ENCODE measurements at places on chromosomes 5 and 9.

DNA sequence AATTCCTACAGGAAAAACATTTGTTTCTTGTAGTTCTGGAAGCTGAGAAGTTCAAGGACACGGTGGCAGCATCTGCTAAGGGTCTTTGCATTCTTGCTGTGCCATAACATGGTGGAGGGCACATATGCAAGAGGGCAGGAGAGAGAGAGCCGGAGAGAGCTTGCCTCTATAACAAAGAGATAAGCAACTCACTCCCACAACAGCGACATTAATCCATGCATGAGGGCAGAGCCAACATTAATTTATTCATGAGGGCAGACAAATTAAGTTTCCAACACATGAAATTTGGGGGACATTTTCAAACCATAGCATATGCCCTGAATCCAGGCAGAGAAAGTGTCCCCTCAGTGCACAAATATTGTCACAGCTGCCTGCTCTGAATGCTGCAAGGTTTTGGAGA, 4.4 kb upstream of the GTF3C5 start:
- DNase-seq = no peak

DNA sequence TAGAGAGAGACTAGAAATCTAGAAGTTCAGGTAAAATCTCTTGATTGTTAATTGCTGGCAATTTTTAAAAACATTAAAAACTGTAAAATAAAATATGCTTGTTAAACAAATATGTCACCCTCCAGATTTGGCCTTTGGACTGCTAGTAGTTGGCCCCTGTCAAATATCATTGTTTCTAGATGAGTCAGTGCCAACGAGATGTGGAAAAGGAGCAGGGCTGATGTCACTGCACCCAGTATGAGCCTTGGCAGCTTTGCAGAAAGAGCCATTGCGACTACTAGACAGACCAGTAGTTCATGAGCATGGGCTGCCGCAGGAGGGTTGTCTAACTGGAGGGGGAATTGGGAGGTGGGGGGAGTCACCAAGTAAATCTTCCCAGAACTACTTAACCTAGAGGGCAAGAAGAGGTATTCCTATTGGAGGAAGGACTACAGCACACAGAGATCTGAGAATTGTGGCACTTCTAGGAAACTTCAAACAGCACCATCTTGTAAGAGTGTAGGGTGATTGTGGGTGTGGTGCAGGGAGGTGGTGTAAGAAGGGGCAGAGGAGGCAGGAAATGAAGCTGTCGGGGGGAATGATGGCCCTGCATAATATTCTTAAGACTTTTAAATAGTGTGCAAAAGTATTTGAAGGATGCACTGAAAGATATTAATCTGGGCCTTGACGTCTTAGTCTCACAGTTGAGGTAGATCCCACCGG, 7.1 kb upstream of the DOCK2 start:
- DNase-seq = no peak

DNA sequence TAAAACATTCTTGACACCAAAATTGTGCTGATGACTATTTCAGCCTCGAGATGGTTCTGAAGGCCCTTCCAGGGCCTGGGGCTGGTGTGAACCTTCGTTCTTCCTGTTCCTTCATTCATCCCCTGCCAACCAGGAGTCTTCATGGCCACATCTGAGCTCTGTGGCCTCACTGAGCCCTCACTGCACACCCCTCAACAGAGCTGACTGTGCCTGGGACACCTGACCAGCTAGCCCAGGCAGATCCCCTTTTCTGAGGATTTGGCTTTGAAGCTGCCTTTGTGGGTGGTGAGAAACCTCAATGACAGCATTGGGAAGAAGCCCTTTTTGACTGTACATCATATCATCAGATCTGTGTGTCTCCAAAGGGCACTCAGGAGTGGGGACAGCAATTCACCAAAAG, 13.8 kb downstream of the AK8 start:
- no peak for DNase-seq

DNA sequence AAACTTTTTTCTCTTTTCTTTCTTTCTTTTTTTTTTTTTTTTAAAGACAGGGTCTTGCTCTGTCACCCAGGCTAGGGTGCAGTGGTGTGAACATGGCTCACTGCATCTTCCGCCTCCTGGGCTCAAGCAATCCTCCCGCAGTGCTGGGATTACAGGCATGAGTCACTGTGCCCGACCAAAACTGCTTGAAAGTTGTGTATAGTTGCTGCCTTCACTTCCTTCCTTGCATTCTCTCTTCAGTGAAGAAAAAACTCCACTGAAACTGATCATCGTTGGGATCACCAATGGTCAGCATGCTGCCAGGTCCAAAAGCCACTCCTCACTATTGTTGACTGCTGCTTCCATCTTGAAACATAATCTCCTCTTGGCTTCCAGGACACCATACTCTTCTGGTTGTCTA, 66.6 kb upstream of the CTNNA1 start:
- no peak for DNase-seq

- no peak for DNase-seq
These were observed 5.5 kb upstream of the CPEB4 start for GRCh38 chr5:173882632-173883031.

DNA sequence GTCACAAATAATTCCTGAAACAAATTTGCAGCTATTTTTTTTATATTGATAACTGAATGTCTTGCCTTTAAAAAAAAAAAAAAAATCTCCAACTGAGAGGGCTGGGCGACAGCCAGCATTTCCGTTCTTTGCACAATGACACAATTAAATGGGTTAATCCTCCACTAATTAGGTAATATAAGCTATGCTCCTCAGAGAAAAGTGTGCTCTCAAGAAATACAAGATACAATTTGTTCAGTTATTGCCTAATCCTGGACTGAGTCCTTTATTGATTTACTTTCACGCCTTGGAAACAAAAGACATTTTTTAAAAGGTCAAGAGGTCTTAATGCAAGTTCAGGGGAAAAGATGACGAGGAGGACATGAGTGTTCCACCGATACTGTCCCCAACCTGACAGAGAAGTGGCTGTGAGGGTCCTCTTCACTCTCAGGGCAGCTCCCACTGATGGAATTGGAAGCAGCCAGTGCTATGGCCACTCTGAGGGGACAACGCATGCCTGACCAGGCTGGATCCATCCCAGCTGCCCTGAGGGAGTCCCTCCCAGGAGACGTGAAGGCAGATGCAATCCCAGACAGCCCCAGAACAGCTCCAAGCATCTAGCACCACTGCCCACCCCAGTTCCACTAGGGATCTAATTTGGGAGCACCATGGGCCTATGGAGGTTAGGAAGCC, 220.7 kb downstream of the GNA14 start:
- no peak for DNase-seq

GRCh38 chr9:10173561-10173960, 439.2 kb downstream of the PTPRD start:
- no peak for DNase-seq

DNA sequence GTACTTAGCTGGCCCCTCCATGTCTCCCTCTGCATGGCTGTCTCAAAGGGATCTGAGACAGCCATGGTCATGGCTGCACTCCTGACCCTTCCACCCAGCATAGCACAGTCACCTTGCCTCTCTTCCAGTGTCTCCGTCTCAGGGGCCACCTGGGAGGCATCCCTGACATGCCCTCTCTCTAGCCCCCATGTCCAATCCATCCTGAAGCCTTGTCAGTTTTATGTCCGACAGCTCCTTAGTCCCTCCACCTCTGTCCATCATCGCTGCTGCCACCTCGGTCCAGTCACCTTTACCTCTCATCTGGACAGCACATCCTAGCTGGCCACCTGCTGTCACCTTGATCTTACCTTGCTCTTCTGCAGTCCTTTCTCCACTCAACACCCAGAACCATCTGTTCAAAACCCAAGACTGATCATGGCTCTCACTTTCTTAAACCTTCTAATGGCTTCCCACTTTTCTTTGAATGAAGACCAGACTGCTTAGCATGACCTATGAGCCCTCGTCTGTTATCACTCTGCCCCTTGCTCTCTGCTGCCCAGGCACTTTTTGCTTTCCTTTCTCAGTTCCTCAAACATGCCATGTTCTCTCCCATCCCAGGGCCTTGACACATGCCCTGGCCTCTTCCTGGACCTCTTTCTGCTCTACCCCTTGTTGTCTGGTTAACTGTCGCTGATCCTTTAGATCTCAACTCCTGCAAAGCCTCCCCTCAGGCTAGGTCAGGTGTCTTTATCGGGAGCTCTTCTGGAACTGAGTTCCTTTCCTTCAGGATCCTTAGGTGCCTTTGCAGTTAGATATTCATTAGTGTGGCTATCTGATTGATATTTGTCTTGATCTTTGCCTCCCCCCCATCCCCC, 181.8 kb upstream of the PITX1 start:
- no peak for DNase-seq

- no peak for DNase-seq
These were observed 119.7 kb upstream of the ABCA1 start for GRCh38 chr9:105047742-105048041.

GRCh38 chr9:137234055-137234697, 3.5 kb downstream of the SLC34A3 start:
- no peak for DNase-seq

DNA sequence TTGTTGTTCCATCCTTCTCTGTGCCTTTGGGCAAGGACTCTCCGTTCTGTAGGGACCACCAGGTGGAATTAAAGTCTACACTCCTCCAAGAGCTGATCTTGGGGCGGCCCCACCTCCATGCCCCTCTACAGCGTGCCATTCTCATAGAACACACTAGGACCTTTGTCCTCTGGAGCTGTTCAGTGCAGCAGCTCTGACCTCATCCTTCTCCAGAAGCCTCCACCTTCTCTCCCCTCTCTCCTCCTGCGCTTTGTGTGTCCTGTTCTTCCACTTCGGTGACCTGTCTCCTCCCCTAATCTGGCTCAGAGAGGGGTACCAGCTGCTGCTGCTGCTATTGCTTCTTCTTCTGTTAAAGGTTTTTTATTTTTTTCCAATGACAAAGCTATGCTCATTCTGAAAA, 1.8 kb upstream of the MACROH2A1 start:
- no peak for DNase-seq

Measured in effector CD8-positive, alpha-beta T cell (primary cell).